Activated CD8-positive, alpha-beta memory T cell treated with anti-CD3 and anti-CD28 coated beads for 1 hour (primary cell): ENCODE measurements at places on chromosomes 1 and 21.
A peak's percentile ranks its signal among the peaks of the same experiment; 100 is the strongest.

DNA sequence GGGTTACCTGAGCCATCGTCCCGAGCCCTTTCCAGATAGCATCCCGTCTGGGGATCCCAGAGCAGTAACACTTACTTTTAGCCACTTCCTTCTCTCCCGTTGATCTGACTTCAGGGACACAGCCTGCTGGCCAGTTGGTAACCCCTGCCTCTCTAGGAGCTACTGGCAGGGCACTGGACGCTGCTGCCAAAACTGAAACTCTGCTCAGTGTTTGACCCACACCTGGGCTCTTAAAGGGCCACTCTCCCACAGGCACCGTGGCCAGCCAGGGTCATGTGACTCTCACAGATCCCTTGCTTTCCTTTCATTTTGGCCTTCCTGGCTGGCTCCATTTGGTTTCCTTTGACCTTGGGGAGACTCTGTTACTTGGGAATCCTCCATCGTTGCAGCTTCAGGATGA is at the start of gene PIGR:
TSS of gene PIGR (minus strand) at position 206 of the 400 bp plus-strand sequence. CDS start 5,935 bp downstream, outside the sequence.
- no peak for DNase-seq

DNA sequence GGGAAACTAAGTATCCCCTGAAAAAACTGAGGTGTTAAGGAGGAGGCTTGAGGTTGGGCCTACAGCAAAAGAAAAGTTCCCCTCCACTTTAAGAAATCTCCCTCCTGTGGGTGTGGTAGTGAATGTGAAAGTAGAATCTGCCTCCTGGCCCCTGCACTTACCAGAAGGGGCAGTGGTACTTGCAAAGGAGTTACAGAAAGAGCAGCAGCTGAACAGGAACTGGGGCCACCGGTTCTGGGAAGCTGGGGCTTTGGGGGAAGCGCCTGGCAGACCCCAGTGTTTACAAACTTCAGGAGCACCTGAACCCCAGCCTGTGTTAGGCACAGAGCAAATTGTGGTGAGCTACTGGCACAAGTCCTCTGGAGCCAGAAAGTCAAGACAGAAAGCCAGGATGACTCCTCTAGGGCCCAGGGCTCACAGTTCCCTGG is 250.2 kb upstream of the FGGY start:
- DNase-seq: no peak

GRCh38 chr1:39103328-39104157 is 77.4 kb downstream of the NDUFS5 start:
- DNase-seq: no peak

DNA sequence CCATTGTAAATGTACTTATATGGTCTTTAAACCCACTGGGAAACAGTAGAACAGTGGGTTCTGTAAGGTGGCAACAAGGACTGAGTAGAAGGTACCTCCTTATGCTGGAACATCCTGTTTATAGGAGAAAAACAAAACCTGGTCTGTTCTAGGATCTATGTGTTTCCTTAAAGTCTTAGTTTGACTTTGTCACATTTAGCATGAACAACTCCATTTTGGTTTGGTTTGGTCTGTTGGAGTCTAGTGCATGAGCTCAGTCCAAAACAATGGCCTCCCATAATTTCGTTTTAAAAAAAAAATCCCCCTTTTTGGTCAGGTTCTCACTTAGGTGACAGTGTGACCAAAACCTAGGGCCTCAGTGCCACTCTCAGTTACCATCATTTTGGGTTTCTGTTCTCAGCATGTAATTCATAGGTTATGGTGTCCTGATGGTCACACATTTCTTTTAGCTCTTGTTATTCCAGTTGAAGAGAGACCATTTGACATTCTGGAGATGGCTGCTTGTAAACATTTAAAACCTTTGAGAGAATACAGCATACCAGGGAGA is 66.4 kb upstream of the IL12RB2 start:
- no peak for DNase-seq

DNA sequence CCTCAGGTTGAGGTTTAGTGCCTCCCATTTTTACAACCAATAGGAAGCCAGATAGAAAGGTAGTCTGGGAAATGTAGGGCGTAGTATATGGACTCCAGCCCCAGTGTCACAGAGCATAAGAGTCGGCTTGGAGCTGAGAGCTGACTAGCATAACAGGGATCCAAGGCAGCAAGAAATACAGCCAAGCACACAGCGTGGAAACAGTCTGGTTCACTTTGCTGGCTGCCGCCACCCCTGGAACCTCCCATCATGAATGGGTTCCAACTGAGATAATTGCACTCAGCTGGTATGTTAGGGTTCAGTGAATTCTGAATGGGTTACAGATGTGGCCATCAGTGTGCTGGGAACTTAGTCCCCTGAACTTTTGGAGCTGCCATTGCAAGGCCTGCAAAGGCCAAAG is 76.7 kb upstream of the GPR88 start:
- DNase-seq: no peak

- DNase-seq: no peak
Observed at GRCh38 chr1:114956570-114956969, 73.1 kb upstream of the TSHB start.

DNA sequence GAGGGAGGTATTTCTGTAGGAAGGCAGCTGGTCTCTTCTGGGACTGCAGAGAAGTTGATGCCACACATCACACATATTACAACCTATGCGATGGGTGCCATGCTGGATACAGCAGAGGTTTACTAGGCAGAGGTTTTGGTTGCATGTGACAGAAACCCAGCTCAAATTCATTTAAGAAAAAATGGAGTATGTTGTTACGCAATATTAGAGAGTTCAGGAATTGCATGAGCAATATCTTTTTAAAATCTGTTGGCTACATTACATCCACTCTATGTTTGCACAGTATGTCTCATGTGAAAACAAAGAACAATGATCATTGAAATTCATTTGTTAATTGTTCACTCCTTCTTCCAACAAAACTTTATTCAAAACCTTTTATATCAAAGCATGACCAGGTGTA is 425.2 kb downstream of the RWDD3 start:
- no peak for DNase-seq

GRCh38 chr1:24871306-24871901 is 58.7 kb downstream of the RUNX3 start:
- no peak for DNase-seq

- no peak for DNase-seq
Observed at GRCh38 chr1:186286615-186287315, 88.3 kb downstream of the TPR start.

GRCh38 chr1:71510725-71511124 is 429.9 kb upstream of the ZRANB2 start:
- no peak for DNase-seq

- no peak for DNase-seq
Observed at GRCh38 chr1:35589516-35590427, 16.7 kb downstream of the TFAP2E start.

- no peak for DNase-seq
Observed at GRCh38 chr1:67555461-67556296, 125.5 kb upstream of the SERBP1 start.

DNA sequence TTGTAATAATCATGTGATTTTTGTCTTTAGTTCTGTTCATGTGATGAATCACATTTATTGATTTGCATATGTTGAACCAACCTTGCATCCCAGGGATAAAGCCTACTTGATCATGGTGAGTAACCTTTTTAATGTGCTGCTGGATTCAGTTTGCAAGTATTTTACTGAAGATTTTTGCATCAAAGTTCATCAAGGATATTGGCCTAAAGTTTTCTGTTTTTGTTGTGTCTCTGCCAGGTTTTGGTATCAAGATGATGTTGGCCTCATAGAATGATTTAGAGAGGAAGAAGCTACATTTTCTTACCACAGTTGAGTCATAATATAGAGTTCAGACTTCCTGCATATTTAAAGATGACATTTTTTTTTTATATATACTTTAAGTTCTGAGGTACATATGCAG is 455.9 kb downstream of the PLPP3 start:
- DNase-seq: no peak

DNA sequence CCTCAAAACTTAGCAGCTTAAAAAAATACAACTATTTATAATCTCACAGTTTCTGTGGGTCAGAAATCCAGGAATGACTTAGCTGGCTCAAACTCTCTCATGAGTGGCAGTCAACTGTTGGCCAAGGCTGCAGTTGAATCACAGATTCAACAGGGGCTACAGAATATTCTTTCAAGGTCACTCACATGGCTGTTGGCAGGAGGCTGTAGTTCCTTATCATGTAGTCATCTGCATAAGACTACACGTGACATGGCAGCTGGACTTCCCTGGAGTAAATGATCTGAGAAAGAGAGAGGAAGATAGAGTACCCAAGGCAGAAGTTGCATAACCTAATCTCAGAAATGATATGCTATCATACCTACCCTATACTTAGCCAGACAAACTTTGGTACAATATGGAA is 75.2 kb upstream of the TSPAN2 start:
- DNase-seq: no peak

- no peak for DNase-seq
Observed at GRCh38 chr1:21838359-21839157, 26.5 kb downstream of the LDLRAD2 start.

- DNase-seq: no peak
Observed at GRCh38 chr21:32726839-32727686, 750 bp downstream of the SYNJ1 start.

GRCh38 chr1:199728345-199728744 is 299.2 kb upstream of the NR5A2 start:
- no peak for DNase-seq

- peak; percentile 68 for DNase-seq
Observed at GRCh38 chr1:210407207-210407886, 78.6 kb downstream of the HHAT start.

DNA sequence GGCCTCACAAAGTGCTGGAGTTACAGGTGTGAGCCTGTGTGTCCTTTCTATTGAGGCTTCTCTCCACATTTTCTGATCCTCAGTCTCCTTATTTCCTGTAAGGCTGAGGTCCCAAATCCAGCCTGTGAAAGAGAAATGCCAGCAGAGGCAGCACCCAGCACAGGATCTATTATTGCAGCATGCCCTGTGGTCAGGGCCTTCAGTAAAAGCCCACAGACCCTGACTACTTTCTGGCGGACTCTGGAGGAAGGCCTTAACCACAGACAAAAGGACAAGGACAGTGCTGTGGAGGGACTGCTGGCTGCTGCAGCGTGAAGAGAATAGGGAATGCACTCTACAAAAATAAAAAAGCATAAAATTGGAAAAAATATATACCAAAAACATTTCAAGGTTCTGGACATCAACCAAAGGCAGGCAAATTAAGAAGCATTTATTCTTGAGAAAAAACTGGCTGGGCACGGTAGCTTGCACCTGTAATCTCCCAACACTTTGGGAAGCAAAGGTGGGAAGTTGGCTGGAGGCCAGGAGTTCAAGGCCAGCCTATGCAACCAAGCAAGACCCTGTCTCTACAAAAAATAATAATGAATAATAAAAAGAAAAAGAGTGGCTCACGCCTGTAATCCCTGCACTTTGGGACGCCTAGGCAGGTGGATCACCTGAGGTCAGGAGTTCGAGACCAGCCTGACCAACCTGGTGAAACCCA is 9.4 kb upstream of the PGD start:
- DNase-seq: no peak

DNA sequence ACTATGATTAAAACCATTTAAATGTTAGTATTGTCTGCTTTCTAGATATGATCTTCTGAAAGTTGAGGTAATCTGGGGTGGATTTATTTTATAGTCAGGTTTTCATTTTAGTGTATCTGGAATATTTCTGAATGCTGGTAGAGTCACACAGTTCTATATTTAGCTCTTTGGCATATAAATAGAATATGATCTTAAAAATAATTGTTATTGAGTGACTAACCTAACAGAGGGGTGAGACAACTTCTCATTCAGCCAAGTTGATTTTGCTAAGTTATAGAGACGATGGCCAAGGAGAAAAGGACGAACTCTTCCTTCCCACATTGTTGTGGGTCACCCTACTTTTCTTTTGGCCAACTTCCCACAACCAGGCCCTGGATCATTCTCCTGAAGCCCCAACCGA is 7.2 kb upstream of the MT1HL1 start:
- no peak for DNase-seq

DNA sequence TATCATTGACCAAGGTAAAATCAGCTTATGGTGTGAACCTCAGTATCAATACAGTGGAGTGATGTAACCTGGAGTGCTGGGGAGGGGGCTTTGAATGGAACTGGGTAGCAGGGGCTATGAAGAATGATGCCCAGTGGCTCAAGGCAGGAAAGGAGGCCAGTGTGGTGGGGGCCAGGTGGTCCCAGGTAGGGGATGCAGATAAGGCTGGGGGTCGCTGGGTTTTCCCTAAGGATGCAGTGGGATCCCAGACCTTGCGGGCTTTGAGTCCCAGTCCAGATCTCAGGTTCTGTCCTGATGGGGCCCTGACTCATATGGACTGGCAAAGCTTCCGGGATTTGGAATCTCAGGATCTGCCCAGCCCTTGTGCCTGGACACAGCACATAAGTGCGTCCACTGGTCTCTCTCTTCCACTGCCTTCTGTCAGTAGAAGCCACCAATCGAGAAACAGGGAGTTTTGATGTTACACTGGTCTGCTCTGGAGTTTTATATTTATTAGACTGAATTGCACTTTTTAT is 52.0 kb downstream of the S100B start:
- DNase-seq: no peak

DNA sequence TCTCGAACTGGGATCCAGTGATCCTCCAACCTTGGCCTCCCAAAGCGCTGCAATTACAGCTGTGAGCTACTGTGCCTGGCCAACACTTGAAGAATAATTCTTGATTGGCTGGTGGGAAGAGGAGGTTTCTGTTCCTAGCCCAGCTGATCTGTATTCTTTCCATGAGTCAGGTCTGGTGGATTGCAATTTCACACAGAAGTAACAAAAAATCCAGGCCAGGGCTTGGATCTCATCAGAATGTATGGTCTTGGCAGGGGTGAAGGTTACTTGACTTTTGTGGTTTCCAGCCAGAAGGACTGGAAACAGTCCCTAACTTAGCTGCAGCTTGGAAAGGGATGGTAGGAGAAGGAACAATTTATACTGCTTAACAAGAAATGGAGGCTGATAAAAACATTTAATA is 5.1 kb upstream of the HP1BP3 start:
- no peak for DNase-seq

DNA sequence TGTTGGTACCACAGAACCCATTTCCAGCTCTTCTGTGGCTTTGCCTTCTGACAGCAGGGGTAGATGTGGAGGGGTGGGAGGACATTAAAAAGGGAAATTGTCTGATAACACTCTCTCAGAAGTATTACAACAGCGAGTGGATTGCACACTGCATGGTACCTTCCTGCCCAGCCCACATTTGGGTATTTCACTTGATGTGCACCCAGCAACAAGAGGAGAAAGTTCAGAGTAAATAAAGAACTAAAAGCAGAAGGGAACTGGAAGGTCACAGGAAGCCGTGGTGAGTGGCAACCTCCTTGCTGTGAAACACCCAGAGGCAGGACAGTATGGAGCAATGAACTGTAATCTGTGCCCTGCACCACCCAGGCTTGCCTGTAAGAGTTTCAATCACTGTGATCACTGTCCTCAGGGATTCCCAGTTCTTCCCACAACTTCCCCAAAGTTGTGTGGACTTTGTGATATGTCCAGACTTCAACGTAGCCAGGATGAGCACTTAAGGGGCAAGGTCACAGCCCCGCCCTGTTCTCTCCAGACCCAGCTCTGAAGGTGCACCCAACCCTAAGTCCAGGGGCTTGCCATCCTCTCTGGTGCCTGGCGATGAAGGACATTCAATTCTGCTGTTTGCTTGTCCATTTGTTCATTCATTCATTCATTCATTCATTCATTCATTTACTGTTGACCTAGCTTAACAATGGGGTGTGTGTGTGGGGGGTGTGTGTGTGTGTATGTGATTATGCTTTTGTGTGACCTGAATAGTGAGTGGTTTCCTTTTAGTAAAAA is 18.7 kb upstream of the F5 start:
- DNase-seq: peak; percentile 11
